ENCODE measurements at places on chromosomes 7 and 10.
A peak's percentile ranks its signal among the peaks of the same experiment; 100 is the strongest.

DNA sequence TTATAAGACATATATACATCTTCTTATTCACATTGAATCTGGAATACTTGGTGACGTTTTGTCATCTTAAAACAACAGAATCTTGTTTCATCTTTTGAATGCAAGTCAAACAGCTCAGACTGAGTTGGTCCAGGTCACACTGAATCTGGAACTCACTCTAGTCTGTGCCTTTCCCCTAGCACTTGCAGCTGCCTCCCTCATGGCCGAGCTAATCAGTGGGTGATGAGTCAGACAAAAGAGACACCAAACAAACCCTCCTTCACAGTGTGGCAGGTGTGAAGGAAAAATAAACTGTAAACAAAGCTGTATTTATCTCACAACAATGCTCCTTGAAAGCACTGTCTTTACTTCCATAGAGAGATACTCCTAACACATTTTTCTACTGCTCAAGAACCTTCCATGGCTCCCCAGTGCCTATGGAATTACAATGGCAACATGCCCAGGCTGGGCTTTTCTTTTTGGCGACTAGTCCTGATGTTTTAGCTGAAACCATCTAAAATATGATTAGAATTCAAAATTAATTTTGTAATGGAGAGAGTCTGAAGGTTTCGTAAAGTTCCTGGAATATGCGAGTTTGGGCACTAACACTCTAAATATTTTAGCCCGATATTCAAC lies 140.0 kb downstream of the ZNF365 start:
- H3K36me3 ChIP-seq, result no peaks in the 10 kb centered on the region
- no peak overlapping the region for H3K4me3 ChIP-seq
- no peaks in the 10 kb centered on the region for H3K27me3 ChIP-seq
- no peaks in the 10 kb centered on the region for H3K4me1 ChIP-seq
- no peak overlapping the region for H3K27ac ChIP-seq

DNA sequence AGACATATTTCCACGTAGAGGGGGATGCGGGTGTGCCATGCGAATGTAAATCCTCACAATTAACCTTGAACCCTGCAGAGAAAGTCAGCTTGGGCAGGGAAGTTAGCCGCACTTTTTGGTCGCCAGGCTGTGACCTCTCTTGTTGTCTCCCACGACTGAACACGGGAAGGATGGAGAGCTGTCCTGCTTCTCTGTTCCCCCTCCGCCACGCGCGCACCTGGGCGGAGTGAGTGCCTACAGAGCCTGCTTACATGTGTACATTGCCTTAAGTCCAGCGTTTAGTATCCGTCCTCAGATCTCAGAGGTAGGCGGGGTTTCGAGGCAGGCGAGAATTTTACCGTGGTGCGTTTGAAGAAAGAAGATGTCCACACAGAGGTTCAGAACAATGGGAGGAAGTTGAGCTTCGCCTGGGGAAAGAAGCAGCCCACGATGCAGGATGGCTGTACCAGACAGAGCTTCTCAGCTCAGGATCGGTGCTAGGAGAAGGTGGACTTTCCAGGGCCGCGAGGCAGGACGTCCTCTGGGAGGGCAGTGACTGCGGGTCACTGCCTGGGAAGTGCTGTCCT lies 482 bp upstream of the ERCC6 start:
- no peaks in the 10 kb centered on the region for H3K27me3 ChIP-seq
- H3K4me3 ChIP-seq, result peak overlapping the region; percentile 39
- peak overlapping the region; percentile 83 for H3K27ac ChIP-seq
- H3K36me3 ChIP-seq, result no peaks in the 10 kb centered on the region
- DNase-seq, result peak; percentile 37

DNA sequence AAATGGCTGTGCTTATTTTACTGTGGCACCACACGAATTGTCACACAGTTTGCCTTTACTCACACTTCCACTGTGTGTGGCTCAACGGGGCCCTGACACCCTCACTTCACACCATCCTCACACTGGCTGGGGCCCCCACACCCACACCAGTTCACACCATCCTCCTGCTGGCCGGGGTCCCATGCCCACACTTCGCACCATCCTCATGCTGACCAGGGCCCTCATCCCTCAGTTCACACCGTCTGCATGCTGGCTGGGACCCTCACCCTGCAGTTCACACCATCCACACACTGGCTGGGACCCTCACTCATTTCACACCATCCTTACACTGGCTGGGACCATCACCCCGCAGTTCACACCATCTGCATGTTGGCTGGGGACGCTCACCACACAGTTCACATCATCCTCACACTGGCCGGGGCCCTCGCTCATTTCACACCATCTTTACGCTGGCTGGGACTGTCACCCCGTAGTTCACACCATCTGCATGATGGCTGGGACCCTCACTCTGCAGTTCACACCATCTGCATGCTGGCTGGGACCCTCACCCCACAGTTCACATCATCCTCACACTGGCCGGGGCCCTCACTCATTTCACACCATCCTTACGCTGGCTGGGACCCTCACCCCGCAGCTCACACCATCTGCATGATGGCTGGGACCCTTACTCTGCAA lies 36.0 kb downstream of the BRI3 start:
- no peak overlapping the region for H3K4me3 ChIP-seq
- no peaks in the 10 kb centered on the region for H3K4me1 ChIP-seq
- no peak overlapping the region for H3K27ac ChIP-seq
- H3K27me3 ChIP-seq, result no peaks in the 10 kb centered on the region
- no peak for DNase-seq

GRCh38 chr7:24283554-24283896 lies 465 bp upstream of the NPY start:
- no peaks in the 10 kb centered on the region for H3K36me3 ChIP-seq
- peaks cover 14% of the 10 kb centered on the region for H3K4me1 ChIP-seq
- peaks cover 6% of the 10 kb centered on the region for H3K27me3 ChIP-seq
- no peak overlapping the region for H3K27ac ChIP-seq
- H3K4me3 ChIP-seq, result no peak overlapping the region

- H3K36me3 ChIP-seq, result no peaks in the 10 kb centered on the region
- H3K27ac ChIP-seq, result no peak overlapping the region
- no peaks in the 10 kb centered on the region for H3K4me1 ChIP-seq
- no peak for DNase-seq
- no peak overlapping the region for H3K4me3 ChIP-seq
Observed at GRCh38 chr10:131928248-131929095, 27.7 kb downstream of the PPP2R2D start.

GRCh38 chr7:39633563-39634477 lies 10.4 kb downstream of the RALA start:
- no peak overlapping the region for H3K4me3 ChIP-seq
- H3K27ac ChIP-seq, result no peak overlapping the region
- no peak for DNase-seq
- peaks cover 5% of the 10 kb centered on the region for H3K4me1 ChIP-seq
- no peaks in the 10 kb centered on the region for H3K27me3 ChIP-seq

- H3K27me3 ChIP-seq, result no peaks in the 10 kb centered on the region
- no peak overlapping the region for H3K4me3 ChIP-seq
Observed at GRCh38 chr7:36210291-36210922, 57.4 kb downstream of the EEPD1 start.

GRCh38 chr10:988667-989545 lies 672 bp downstream of the GTPBP4 start:
- H3K27me3 ChIP-seq, result no peaks in the 10 kb centered on the region
- peak overlapping the region; percentile 84 for H3K27ac ChIP-seq
- H3K4me1 ChIP-seq, result peaks cover 13% of the 10 kb centered on the region
- H3K36me3 ChIP-seq, result no peaks in the 10 kb centered on the region

- H3K36me3 ChIP-seq, result peaks cover 15% of the 10 kb centered on the region
- no peak overlapping the region for H3K27ac ChIP-seq
- no peak for DNase-seq
- no peaks in the 10 kb centered on the region for H3K27me3 ChIP-seq
- H3K4me1 ChIP-seq, result no peaks in the 10 kb centered on the region
- H3K4me3 ChIP-seq, result no peak overlapping the region
Observed at GRCh38 chr7:6579446-6579845, 2.2 kb downstream of the ZDHHC4 start.

- no peak overlapping the region for H3K27ac ChIP-seq
- no peaks in the 10 kb centered on the region for H3K27me3 ChIP-seq
- no peak for DNase-seq
- H3K36me3 ChIP-seq, result peaks cover 4% of the 10 kb centered on the region
- H3K4me1 ChIP-seq, result no peaks in the 10 kb centered on the region
Observed at GRCh38 chr7:47954231-47954911, 6.1 kb upstream of the PKD1L1 start.

- H3K4me3 ChIP-seq, result no peak overlapping the region
- H3K27me3 ChIP-seq, result no peaks in the 10 kb centered on the region
- H3K36me3 ChIP-seq, result peaks cover 67% of the 10 kb centered on the region
- H3K27ac ChIP-seq, result peak overlapping the region; percentile 9
- no peak for DNase-seq
- H3K4me1 ChIP-seq, result no peaks in the 10 kb centered on the region
Observed at GRCh38 chr10:79298403-79299244, 48.6 kb upstream of the PPIF start.

DNA sequence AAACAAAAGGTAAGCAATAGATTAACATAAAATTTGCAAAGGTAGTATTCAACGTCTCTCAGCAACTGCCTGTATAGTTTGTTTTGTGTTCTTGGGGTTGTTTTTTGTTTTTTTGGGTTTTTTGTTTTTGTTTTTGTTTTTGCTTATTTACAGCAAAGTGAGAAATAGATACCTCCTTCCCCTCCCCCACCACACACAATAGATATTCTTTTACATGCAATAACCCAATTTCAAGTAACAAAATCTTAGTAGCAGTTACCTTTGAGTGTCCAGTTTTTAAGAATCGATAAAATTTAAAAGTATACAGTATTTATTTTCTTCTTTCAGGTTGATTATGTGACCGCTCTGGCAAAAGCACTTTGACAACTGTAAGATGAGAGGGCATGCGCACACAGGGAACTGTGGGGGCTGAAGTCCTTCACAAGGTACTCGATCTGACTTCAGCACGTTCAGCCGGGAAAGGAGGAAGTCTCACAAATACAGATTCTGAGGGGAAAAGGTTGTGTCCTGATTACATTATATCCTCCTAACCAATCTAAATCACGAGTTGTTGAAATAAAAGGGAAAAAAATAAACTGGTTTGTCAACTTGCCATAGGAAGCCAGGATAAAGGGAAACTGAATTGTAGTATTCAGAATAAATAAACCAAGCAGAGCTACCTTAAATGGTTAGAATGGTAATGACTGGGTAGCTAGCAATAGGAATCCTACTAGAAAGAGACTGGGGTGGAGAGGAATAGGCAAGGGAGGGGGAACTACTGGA lies 47.8 kb downstream of the CPEB3 start:
- no peak overlapping the region for H3K4me3 ChIP-seq
- no peaks in the 10 kb centered on the region for H3K36me3 ChIP-seq
- no peak overlapping the region for H3K27ac ChIP-seq
- DNase-seq, result peak; percentile 83
- H3K4me1 ChIP-seq, result peaks cover 3% of the 10 kb centered on the region

DNA sequence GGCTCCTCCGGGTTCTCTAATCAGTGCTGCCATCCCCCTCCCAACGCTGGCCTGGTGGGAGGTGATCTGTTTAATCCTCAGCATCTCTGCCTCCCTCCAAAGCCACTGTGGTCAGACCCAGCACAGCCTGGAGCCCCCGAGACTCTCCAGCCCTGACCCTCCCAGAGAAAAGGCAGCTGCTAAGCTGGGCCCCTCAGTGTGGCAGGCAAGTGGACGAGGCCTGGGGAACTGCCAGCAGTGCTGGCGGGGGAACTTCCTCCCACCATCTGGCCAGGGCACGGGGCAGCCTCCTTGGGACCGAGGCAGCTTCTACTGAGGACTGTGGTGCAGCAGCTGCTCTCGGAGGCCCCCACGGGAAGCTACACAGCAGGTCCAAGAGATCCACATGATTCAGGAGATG lies 51.1 kb downstream of the DPYSL4 start:
- DNase-seq, result no peak
- H3K27me3 ChIP-seq, result no peaks in the 10 kb centered on the region
- no peaks in the 10 kb centered on the region for H3K36me3 ChIP-seq
- no peak overlapping the region for H3K27ac ChIP-seq

DNA sequence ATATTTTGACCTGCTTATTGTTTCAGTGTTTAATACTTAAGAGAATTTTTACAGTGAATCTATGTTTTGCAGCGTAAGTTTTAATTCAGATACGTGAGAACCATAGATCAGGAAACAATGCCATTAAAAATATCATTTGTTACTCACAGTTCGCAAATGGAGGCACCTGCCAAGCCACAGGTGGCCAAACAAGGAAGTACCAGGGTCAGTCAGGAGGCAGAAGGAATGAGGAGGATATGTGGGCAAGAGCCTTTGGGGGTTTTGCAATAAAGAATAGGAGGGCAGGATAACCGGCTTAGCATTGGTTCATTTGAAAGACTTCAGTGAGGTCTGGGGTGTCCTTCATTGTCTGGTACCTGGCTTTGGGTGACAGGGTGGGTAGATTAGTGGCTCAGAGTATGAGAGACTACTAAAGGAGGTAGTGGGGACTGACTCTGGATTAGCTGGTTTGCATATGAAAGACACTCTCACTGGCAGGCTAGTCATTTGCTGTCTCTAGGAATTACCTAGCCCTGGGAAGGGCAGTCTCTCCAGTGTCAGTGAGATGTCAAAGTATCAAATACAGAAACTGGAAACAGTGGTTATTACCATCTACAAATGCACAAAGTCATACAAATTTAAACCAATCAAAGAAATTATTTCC lies 132.2 kb upstream of the CAV2 start:
- DNase-seq, result no peak
- H3K36me3 ChIP-seq, result no peaks in the 10 kb centered on the region
- no peak overlapping the region for H3K27ac ChIP-seq
- no peaks in the 10 kb centered on the region for H3K27me3 ChIP-seq
- no peak overlapping the region for H3K4me3 ChIP-seq

DNA sequence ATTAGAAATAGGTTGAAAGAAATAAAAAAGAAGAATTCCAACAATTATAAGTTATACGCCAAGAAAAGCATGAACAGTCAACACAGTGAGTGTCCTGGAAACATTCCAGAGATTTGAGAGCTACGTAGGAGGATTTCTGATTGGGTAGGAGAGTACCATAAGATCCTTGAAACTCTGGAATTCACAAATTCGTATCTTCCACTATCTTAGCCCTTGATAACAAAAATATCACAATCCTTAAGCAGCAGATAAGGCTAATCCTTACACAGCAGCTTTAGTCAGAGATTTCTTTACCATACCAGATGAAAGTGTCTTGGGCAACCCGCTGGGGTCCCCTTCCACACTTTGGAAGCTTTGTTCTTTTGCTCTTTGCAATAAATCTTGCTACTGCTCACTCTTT lies 8.2 kb downstream of the TPK1 start:
- no peak overlapping the region for H3K4me3 ChIP-seq
- no peak overlapping the region for H3K27ac ChIP-seq
- no peaks in the 10 kb centered on the region for H3K36me3 ChIP-seq
- DNase-seq, result peak; percentile 79
- no peaks in the 10 kb centered on the region for H3K4me1 ChIP-seq
